ENCODE measurements at places on chromosomes 5 and 9.

DNA sequence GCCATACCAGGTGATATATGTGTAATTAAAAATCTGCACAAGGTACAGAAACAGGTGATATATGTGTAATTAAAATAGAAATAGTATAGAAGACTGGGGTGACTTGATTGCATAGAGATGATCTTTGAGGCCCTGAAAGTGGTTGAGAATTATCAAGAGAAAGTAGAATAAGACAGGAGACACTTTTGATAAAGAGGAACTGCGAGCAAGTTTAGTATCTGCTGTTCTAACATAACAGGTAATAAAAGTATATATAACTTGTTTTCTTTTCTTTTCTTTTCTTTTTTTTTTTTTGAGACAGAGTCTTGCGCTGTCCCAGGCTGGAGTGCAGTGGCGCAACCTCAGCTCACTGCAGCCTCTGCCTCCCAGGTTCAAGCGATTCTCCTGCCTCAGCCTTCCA lies 5.4 kb downstream of the SNX2 start:
- no peak for DNase-seq

DNA sequence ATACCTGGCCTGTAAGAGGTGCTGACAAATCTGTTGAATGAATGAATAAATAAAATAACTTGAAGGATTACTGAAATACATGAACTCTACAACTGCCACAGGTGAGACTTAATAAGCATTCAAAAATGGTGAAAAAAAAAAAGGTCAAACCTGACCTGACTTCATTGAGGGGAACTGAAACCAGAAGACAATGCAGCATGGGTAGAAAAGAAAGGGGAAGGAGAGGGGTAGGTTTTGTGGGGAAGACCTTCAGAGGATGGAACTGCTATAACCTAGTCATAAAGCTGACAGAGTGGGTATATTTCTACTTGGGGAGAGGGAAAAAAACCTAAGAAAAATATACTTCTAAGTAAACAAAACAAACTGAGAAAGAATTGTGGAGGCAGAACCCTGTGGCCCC lies 56.6 kb downstream of the RASEF start:
- DNase-seq, result no peak

DNA sequence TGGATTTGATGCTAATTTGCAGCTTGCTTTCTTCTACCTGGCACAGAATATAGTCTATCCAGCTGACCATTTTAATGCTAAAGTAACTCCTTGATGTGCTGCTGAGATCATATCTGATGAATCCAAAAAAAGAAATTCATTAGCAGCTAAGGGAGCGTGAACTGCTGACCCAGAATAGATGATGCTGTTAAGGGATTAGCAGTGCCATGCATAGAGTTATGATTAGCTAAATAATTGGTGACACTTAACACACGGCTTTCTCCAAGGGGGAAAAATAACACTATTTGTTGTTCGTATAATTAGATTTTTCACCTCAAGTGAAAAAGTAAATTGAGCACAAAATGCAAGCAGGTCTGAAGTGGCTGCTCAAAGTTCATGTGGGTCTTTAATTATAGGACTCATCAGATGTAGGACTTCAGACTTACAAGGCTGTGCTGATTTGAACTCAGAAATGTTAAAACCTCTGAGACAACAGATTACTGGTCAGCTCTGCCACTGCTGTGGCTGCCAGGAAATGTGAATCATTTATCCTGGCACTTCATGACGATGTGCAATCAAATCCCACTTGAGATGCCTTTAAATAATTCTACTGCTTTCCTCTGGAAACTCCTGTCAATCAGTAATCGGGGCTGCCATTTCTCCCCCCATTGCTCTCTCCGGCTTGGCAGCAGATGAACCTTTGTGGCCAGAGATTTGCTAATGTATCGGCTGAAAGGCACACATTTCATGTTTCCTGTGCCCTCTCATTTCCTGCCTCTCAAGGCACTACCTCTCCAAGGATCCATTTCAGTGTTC lies 291.6 kb upstream of the C9orf72 start:
- DNase-seq, result no peak

GRCh38 chr5:15787681-15788080 lies 287.7 kb downstream of the FBXL7 start:
- DNase-seq, result no peak

- DNase-seq, result peak; percentile 74
These were observed 157.0 kb downstream of the RGS3 start for GRCh38 chr9:113620377-113621161.

GRCh38 chr9:37491939-37492338 lies 6.2 kb downstream of the POLR1E start:
- DNase-seq, result no peak

DNA sequence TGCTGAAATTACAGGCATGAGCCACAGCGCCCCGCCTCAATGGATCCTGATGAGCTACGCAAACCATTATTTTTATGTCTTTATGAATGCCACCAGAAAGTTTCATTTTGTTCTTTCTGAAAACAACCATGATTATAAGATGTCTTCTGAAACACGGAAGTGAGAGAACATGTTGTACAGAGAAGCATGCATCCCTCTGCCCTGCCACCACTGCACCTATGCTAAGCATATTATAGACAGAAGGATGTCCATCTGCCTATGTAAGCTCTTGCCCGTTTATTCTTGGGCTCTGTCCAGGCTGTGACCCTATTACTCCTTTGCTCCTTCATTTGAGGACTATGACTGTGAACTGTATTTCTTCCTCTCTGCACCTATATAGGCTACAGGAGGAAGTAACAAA lies 74.3 kb downstream of the GRAMD2B start:
- DNase-seq, result no peak

DNA sequence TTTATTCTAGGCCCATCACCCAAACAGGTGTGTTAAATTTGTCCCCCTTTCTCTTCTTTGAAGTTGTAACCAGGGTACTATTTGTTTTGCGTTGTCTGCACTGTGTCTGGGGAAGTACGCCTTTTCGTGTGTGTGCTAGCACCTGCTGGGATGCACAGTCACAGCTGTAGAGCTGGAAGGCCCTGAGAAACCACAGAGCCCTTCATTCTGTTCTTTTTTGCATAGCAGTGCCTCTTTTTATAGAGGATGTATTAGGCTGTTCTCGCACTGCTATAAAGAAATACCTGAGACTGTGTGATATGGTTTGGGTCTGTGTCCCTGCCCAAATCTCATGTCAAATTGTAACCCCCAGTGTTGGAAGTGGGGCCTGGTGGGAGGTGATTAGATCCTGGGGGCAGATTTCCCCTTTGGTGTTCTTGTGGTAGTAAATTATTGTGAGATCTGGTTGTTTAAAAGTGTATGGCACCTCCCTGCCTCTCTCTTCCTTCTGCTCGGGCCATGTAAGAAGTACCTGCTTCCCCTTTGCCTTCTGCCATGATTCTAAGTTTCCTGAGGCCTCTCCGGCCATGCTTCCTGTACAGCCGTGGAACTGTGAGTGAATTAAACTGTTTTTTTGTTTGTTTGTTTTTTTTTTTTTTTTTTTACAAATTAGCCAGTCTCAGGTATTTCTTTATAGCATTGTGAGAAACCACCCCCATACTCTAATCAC lies 14.0 kb downstream of the SEC61B start:
- no peak for DNase-seq

DNA sequence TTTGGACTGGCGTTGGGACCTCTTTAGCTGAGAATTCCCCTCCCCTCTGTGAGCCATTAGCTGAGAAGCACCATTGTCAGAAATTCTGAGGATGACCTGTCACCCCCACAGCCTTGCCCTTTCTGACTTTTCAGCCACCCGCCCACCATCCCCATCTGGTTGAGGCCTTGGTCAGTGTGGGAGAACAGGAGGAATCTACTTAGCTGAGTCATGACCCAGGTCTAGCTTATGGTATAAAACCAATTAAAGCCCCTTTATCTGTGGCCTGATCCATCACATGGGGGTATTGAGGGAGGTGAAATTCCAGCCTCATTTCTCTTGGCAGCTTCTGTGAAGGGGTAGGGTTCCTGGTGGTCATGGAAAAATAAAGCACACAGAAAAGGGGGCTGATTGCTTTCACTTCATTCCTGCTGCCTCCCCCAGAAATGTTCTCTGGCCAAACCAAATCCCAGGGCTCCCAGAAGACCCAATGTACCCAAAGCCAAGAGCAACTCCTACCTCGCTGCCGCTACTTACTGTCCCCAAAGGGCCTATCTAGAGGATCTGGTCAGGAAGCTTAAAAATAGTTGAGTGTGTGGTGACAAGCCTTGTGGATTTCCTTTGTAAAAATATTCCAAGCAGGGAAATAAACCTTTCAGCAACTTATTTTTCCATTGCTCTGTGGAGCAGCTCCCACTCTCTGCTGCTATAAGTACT lies 174.8 kb upstream of the TNC start:
- DNase-seq, result no peak

GRCh38 chr5:135650081-135650480 lies 71.3 kb upstream of the CXCL14 start:
- no peak for DNase-seq

- DNase-seq, result no peak
These were observed 202.6 kb upstream of the MAP3K1 start for GRCh38 chr5:56612759-56613158.

- no peak for DNase-seq
These were observed 349.2 kb downstream of the GADD45G start for GRCh38 chr9:89953824-89954615.

GRCh38 chr5:113190347-113190746 lies 213.7 kb downstream of the DCP2 start:
- no peak for DNase-seq

- DNase-seq, result peak; percentile 26
These were observed 99.6 kb upstream of the RAPGEF1 start for GRCh38 chr9:131839281-131840084.
